ENCODE measurements at places on chromosomes 2 and 18. TPM values are rescaled to one million over a fixed set of nuclear protein-coding genes. Genes with fewer than 3 reads are reported as not detected.

Gene PRKAG3
- total RNA-seq: not detected

Gene LINC00305
- total RNA-seq: not detected

GRCh38 chr18:46636040-46636630 is 20.9 kb downstream of the LOXHD1 start:
- DNase-seq: no peak

Gene PREPL
- 33.3 TPM for total RNA-seq

DNA sequence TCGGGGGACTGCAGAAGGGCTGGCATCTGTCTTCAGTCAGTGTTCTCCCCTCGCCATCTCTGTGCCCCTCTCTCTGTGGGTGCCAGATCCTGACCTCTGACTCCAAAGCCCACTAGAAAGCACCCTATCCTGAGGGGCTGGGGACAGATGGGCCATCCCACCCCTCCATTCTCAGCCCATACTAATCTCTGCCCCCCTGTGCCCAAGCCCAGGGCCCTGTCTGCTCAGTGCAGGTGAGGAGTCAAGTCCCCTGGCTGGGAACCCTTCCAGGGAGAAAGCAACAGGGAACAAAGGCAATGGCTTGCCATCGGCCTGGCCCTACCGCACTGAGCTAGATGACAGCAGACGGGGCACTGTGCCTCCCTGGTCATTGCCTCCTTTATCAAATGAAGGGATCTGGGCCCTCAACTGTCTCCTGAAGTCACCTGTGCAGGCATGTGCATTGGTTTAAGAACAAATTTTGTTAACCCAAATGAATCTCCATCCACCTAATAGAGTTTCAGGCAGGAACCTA is 42.7 kb upstream of the ID2 start:
- DNase-seq: no peak

Gene LONRF2
- total RNA-seq: 0.17 TPM

Gene ELMOD3
- total RNA-seq: 25.4 TPM

- peak; percentile 73 for DNase-seq
Observed at GRCh38 chr2:128317181-128317898, 1.3 kb downstream of the HS6ST1 start.

GRCh38 chr2:57842531-57842930 is 204.1 kb upstream of the VRK2 start:
- no peak for DNase-seq

GRCh38 chr2:39567507-39567906 is 98.2 kb upstream of the TMEM178A start:
- no peak for DNase-seq

DNA sequence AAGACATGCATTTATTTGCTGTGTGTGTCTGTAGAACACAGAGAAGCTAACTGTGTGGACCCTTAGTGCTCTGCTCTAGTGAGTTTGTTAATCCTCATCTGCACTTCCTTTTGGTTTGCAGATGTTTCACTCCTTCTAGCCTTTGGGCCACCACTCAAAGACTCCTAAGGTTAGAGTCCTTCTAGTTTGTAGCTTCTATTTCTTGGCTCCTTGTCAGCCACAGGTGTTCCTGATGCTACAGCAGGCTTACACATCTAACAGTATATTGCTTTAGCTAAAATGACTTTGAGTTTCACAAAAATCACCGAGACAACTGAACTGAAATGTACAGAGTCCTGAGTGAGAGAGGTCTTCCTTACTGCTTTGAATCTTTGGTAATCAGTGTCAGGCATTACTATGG is 551.4 kb downstream of the NRXN1 start:
- DNase-seq: no peak

- DNase-seq: no peak
Observed at GRCh38 chr2:17302281-17302680, 216.0 kb downstream of the RAD51AP2 start.

Gene IL36B
- total RNA-seq: not detected

GRCh38 chr2:96099861-96100798 is 16.2 kb downstream of the ADRA2B start:
- no peak for DNase-seq

DNA sequence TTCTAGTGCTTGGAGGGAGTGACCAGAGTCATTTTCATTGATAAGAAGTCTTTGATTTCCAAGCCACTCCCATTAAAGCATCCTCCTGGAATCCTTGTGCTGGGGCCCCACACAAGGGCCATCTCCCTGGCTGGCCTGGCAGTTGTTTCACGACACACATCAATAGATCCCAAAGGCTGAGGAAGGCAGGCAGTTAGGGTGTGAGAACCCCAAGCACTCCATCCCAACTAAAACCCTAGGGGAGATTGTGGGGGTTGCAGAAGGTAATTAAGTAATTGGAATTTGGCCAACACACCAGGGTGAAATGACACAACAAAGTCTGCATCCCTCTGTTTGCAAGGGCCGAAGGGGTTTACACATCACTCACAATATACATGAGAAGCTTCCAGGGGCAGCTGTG is 578.1 kb upstream of the SYT4 start:
- no peak for DNase-seq

Gene MREG
- total RNA-seq: 16.2 TPM

DNA sequence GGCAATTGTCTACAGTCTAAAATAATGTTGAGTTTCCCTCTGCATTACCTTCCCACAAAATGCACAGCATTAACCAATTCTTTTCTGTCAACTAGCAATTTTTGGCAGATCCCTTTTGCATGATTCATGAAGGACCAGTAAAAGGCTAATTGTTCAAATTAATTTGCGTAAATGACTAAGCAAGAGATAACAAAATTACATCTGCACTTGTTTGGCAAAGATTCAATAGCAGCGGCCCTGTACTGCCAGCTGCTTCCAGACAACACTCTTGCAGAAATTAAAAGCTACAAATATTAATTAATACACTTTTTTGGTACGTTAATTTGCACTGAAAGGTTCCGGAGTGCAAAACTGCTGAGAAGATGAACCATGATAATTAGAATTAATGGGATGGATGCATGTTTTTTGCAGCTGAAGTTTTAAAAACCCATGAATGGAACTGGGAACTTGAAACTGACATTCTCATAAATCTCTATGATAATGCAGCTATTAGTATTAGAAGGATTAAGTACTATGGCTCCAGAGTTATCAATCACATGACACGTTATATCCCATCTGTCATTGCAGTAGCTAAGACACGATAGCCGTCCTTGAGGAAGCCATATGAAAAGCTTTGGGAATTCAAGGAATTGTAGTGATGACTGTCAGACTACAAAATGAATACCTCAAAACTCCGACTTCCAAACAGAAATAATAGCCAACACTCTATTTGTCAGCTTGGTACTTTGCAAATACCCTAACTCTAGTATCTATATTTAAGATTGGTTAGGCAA is 1268.3 kb upstream of the ACVR2A start:
- DNase-seq: no peak

Gene ATP9B
- 49.2 TPM for total RNA-seq

GRCh38 chr2:31287654-31288053 is 53.7 kb downstream of the EHD3 start:
- DNase-seq: no peak

DNA sequence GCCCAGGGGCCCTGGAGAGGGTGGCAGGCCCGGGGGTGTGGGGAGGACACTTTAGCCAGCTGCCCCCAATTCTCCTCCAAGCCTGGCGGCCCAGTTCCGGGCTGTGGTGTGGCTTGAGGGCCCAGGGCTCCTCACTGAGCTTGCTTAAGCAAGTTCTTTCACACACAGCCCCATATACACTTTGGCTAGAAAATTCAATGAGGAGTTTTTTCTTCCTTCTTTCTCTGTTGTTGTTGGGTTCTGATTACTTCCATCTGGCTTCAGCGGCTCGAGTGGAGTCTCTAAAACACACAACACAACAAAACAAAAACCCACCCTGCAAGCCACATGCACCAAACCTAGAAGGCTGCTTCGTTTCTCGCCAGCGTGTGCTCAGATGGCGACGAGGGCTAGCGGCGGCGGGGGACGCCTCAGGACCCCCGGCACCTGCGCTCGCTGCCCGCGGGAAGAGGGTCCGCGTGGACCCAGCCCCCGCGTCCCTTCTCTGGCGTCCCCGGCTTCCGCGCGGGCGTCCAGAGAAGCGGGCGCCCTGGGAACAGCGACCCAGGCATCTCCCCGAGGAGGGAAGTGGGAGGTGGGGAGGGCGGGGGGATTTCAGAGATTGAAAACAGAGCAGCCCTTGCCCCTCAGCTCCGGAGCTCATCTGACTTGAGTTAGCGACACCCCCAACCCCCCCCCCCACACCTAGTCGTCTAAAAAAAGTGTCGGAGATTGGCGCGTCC is 577 bp upstream of the GLI2 start:
- no peak for DNase-seq

GRCh38 chr2:16862471-16862870 is 196.8 kb upstream of the CYRIA start:
- no peak for DNase-seq

GRCh38 chr2:58131191-58132011 is 84.8 kb downstream of the VRK2 start:
- DNase-seq: no peak

DNA sequence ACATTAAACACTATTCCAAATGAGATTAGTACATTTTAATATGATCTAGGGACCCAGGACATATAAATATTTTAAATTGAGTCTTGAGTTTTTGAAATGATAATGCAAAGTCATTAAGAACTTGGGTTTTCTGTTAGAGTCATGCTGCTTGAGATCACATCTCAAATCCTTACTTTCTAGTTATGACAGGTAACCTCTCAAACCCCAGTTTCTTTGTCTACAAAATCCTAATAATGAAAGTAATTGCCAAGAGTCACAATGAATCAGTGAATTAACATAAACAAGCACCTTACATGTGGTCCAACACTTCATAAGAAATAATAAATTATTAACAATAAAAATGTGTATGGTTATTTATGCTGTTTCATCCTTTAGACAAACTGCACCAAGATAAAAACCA is 607.6 kb downstream of the LRP1B start:
- DNase-seq: no peak

DNA sequence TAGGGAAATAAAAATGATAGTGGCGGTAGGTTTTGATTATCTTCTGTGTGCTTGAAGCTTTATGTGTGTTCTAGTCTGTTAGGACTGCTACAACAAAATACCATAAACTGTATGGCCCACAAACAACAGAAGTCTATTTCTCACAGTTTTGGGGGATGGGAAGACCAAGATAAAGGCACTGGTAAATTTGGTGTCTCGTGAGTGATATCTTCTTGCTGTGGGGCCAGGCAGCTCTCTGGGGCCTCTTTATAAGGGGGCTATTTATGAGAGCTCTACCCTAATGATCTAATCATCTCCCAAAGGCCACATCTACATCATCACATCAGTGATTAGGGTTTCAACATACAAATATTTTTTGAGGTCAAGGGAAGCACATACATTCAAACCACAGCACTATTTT is 86.8 kb upstream of the SPHKAP start:
- DNase-seq: no peak

Gene NAGK
- total RNA-seq: 175 TPM

Gene ANKRD62
- total RNA-seq: not detected

Gene CSRNP3
- not detected for total RNA-seq

- no peak for DNase-seq
Observed at GRCh38 chr18:44526705-44527415, 153.8 kb upstream of the SETBP1 start.

GRCh38 chr2:2799151-2799697 is 468.1 kb upstream of the MYT1L start:
- DNase-seq: no peak

All from activated B cell treated with CpG ODN at 0.5 μM for 24 hours (primary cell).